ENCODE measurements at places on chromosomes 1 and 21. TPM values are rescaled to one million over a fixed set of nuclear protein-coding genes. Genes with fewer than 3 reads are reported as not detected.

GRCh38 chr1:66271904-66272254 lies 262.1 kb upstream of the SGIP1 start:
- DNase-seq, result no peak

DNA sequence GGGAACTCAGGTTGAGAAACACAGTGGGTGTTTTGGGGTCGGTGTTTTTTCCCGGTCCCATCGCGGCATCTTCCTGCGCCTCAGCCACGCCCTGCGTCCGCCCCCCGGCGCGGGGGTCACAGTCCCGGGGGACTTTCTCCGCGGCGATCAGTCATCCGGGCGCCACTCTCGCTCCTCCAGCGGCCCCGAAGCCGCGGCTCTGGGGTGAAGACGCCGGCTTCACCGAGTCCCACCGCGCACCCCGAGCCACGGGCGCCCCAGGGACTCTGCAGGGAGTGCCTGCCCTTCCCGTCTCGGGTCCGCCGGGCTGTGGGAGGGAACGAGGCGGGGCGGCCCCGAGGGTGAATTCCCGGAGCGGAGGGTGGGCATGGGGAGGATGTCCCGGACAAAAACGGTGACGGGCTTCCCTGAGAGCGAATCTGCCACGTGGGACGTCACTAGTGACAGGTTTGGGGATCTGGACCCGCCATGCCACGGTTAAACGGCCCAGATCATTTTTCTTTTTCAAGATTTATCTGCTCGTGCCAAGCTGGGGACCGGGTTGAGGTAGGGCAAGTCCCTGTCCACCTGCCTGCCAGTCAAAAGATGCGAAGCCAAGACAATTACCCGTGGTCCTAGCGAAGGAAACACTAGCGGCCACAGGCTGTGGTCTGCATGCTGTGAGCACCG lies 717 bp upstream of the BATF3 start:
- DNase-seq, result peak; percentile 38

DNA sequence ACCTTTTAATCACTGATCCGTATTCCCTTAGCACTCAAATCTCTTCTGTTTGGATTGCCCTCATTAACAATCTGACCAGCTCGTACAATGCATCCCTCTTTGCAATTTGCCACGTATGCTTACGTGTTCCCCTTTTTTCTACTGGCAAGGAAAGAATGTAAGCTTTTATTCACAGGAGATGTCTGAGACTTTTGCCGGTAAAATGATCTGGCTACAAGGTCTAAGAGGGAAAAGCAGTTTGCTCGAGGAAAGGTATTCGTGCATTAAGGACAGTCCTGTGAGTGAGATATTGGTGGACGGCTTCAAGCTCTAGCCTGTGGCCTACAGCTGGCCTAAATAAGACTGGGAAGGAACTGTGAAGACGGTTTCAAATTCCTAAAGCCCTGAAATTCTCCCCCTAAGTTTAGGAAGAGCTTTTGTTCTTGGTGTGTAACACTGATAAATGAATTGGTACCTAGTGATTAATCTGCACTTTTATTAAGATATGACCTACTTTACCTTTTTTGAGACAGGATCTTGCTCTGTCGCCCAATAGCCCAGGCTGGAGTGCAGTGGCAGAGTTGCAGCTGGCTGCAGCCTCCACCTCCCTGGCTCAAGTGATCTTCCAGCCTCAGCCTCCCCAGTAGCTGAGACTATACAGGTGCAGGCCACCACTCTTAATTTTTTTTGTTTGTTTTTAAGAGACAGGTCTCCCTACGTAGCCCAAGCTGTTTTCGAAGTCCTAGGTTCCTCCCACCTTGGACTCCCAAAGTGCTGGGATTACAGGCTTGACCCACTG lies 895 bp upstream of the UBR4 start:
- DNase-seq, result no peak

The IFI16 gene
- 304 TPM for total RNA-seq

- no peak for DNase-seq
Measured at GRCh38 chr1:154422521-154422920, 17.4 kb downstream of the IL6R start.

DNA sequence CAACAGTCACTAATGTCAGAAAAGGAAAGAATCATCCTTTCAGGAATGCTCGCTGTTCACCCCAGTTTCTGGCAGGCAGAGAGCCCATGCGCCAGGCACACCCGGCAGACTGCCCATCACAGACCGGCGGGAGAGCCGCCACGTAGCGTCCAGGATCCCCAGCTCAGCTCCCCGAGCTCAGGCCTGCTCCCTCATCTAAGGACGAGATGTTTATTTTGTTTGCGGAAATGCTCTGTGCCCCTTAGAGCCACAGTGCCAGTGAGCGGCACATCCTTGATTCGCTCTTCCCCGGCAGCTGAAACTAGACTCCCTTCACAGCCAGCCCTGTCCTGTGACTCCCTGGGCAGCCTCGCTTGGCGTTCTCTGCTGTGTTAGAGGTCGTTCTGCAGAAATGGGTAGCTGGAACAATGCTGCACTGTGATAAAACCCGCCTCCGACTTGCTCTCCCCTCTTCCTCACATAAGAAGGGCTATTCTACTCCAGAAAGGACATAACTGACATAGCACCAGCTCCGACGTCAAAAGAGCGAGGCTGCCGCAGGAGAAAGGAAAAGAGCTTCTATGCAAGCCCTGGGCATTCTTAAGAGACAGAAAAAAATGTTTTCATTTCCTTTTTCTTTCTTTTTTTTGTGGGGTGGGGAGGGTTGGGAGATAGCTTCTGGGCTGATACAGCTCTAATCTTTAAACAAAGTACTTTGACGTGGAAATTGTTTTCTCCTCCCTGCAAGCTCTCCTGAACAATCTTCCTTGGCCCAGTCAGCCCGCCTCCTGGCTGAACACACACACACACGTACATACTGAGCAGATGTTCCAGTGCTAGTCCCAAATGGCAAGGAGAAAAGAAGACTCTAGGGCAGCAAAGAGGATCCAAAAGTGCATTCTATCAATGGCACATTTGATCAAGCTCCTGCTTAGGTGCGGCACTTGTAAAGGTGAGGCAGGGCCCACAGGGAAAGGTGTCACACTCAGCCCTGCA lies 37.2 kb downstream of the MRAP start:
- DNase-seq, result no peak

GRCh38 chr21:42336054-42336453 lies 14.7 kb downstream of the TFF2 start:
- DNase-seq, result no peak

GRCh38 chr1:20663969-20664715 lies 3.0 kb upstream of the DDOST start:
- no peak for DNase-seq

DNA sequence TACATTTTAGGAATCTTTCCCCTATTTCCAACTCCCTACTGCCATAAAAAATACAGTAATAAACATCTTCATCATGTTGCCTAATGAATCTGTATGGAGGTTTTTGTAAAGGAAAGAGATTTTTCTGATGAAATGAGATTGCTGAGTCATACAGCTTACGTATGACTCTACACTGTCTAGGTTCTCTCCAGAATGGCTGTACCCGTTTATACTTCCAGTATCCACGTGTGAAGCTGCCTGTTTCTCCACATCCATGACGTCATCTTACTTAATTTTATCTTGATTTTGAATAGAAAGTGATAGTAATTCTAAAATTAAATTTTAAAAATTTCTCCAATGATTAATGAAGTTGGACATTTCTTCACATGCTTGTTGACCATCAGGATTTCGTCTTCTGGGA lies 103.7 kb downstream of the COQ8A start:
- no peak for DNase-seq

DNA sequence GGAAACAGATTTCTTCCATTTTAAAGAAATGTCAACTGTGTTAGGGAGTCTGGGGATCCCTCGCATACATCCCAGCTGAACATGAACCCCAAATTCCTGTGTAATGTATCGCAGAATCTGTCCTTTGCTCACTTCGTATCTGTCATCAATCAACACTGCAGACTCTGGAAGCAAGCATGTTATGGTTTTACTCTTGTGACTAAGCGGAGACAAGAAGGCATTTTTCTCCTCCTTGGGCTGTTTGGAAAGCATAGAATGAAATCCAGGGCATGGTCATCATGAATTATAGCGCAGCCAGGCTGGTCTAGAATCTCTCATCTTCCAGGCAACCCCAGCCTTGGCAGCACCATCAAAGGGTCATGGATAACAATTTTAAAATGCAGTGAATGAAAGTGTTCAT lies 290.2 kb downstream of the KIF26B start:
- no peak for DNase-seq

The TCHH gene
- 0.46 TPM for total RNA-seq

DNA sequence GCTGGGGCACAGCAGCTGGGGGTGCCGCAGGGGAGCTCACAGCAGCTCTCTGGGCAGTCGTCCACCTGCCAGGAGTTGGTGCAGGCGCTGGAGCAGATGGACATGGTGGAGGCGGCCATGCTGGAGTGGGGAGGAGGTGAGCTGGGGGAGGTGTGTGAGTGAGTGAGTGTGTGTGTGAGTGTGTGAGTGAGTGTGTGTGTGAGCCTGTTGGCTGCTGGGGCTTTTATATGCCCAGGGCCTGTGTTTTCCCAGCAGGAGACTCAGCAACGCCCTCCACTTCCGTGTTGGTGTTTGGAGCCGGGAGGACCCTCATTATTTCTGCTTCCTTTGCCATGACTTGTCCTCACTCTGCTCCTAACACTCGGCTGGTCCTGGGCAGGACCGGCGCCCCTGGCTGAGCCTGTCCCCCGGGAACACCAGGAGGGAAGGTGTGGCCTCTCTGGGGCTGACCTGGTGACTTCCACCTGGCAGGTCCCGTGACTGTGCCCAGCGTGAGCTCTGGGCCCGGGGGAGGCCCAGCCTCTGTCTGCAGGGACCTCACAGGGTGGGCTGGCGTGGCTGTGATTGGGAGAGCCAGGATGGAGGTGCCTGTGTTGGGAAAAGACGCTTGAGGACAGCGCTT lies at the start of gene KRTAP10-2:
Gene KRTAP10-2 (minus strand): TSS at position 166 of the 622 bp plus-strand sequence. CDS start 47 bp downstream, at position 119.
- no peak for DNase-seq

The VAV3 gene
- total RNA-seq, result 5.4 TPM

DNA sequence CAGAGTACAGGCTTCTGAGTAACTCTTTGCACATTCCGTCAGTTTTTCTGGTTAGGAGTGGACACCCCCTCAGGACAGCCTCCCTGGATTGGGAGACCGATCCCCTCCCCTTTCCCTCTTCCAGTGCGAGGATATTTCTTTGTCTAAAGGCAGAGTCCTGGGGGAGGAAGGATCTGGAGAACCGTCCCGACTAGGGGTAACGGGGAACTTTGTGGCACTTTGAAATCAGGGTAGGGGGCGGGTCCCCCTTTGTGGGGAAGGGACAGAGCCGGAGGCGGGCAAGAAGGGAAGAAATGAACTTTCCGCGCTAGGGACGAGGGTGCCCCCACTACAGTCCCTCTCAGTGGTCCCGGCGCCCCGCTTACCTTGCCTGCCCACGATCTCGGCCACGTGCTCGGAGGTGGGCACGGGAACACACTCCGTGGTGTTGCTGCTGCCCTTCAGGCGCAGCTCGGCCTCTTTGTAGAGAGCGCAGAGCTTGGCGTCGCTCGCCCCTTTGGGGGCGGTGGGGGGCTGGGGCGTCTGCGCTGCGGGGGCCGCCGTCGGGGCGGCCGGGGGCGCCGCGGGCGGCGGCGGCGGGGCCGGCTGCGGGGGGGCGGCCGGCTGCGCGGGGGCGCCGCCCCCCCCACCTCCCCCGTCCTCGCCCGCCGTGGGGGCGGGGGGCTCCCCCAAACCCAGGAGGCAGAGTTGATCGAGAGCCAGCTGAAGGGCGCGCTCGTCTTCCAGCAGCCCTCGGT lies 917 bp downstream of the MEX3A start:
- DNase-seq, result no peak

The SPAG17 gene
- total RNA-seq, result 1.2 TPM

The OPTC gene
- not detected for total RNA-seq

The MYOM3 gene
- 0.36 TPM for total RNA-seq

The ADGRL2 gene
- total RNA-seq, result 55.3 TPM

- DNase-seq, result no peak
Measured at GRCh38 chr1:155833665-155834295, 23.2 kb downstream of the GON4L start.

The CAMSAP2 gene
- total RNA-seq, result 43.0 TPM

DNA sequence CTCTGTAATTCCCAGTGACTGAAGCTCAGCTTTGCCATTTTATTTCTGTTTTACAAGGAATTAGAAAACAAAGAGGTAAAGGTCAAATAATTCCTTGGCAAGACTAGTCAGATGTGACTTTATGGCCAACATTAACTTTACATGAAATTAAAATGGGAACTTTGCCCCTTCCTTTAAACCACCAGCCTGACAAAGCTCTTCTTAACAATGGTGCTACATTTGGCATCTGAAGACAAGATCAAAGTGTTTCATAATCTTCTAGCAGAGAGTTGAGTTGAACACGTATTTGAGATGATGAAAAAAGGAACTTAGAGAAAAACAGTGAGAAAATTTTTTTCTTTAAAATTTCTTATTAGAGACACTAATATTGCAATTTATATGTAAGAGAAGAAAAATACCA lies 193.8 kb downstream of the AK5 start:
- DNase-seq, result no peak

The FMO3 gene
- total RNA-seq, result 7.4 TPM

DNA sequence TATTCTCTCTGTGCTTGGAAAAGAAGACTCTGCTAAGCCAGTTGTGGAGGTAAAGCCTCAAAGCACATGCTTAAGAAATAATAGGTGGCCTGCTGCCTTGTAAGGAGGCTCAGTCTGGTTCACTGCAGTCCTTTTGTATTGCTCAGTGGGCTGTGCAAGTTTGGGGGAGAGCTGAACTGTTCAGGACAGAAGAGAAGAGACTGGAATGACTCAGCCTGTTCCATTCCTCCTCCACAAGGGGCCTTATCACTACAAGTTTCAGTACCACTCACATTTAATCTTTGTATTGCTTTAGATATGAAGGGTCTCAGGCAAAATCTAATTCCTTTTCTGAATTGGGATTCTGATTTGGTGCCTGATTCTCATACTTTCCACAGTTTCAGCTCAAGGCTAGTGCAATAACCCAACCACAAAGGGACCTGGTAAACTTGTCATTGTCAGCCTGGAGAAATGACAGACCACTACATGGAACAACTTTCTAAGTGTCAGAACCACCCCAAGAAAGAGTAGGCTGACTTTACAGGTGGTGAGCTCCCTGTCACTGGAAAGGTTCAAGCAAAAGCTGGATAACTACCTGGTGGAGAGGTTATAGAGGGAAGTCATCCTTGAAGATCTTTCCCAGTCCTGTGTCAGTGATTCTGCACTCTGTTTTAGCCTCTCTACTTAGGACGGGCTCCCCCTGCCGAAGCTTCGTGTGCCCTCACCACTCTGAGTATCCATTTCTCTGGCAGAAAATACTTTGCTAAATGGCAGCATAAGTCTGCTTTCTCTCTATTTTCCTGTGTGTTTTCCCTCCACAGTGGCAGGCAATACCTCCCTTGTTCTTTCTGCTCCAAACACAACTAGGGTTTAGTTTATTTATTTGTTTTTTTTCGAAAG lies 162.9 kb upstream of the GJB5 start:
- no peak for DNase-seq

The SELL gene
- total RNA-seq, result 5.5 TPM

DNA sequence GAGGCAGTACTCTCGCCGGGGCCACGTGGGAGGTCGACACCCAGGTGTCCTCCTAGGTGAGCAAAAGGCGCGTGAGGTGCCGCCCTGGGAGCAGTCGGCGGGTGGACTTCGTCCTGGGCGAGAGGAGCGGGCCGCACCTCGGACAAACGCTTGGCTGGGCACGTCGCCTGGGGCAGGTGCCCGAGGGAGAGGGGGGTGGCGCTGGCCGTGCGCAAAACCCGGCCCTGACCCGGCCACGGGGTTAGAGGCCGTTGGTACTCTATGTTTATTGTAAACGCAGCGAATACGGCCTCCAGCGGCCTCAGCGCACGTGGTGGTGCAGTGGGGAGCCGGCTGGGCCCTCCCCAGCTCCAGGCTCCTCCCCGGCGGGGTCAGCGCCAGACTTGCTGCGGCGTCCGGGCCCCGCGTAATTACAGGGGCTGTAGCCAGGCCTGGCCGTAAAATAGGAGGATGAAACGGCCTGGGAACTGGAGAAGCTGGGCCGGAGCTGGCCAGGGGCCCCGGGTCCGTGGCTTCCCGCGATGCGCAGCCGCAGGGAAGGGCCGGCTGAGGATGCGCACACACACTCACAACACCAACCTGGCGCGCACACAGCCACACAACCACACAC lies 1.6 kb upstream of the EFNA1 start:
- DNase-seq, result no peak
